Fibroblast of the conjunctiva (primary cell): ENCODE measurements at places on chromosomes 6 and 20.

DNA sequence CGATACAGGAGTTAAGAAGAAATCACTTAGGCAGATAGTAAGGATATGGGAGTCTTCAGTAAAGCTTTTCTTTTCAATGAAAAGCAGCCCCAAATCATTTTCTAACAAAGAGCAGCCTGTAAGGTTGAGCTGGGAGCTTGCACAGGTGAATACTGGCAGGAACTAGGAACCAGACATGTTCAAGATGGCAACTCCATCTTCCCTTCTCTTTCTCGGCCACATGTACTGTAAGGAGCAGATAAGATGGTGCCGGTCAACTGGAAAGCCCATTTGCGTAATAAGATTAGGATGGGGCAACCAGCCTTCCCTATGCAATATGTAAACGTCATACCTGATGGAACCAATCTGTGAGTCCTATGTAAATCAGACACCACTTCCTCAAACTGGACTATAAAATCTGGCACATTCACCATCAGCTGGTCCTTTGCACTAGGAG is 46.2 kb upstream of the RNGTT start:
- DNase-seq = no peak

- no peak for DNase-seq
Observed at GRCh38 chr20:53609491-53610445, 16.1 kb upstream of the ZNF217 start.

DNA sequence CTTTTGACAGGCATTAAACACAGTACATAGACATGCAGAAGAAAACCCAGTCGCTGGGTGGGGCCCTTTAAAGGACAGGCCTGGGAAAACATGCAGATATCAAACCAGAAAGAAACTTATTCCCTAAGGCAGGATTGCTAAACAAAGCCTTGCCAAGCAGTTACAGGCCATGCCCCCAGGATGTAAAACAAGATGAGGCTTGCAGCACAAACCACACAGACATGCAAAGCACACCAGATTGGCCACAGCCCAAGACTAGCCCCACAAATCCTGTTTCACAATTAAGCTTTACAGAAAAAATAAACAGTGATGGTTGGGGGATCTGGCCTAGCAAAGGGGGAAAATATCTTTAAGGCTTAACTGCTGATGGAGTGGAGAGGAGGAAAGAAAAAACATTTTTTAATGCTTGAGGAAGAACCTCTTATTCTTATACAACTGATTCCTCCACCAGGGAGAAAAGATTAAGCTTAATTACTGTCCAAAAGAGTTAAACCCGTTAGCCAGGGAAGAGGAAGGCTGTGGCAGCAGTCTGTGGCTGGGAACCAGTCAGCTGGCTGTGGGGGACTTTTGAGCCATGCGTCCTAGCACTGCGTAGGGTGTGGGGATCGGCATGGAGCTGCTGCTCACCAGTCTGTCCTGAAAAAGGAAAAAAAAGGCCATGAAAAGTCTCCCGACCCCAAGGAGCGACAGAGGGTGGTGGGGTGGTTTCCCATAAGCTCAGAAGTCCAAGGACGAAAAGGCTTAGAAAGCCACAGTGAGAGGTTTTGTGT is 28.4 kb downstream of the COL19A1 start:
- DNase-seq = peak; percentile 85

GRCh38 chr6:128521282-128521632 is 858 bp upstream of the PTPRK start:
- DNase-seq = no peak

- no peak for DNase-seq
Observed at GRCh38 chr6:143457563-143458359, 7.2 kb downstream of the PEX3 start.

DNA sequence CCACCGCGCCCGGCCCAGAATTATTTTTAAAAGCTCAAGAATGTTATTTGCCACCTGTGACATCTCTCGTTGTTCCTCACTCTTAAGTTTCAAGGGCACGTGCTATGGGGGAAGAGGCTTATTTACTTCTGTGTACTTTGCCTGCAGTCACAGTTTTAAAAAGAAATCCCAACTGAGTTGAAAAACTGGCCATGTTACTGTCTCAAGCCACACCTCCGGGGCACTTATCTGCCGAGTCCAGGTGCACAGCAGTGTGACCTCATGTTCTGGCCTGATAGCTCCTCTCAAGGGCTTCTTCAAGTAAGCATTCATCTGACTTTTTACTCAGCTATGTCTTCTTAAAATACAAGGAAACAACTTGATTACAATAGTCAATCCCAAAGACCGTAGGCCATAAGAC is 34.5 kb downstream of the SHLD1 start:
- no peak for DNase-seq

- DNase-seq = no peak
Observed at GRCh38 chr6:126716826-126717509, 377.1 kb downstream of the CENPW start.

DNA sequence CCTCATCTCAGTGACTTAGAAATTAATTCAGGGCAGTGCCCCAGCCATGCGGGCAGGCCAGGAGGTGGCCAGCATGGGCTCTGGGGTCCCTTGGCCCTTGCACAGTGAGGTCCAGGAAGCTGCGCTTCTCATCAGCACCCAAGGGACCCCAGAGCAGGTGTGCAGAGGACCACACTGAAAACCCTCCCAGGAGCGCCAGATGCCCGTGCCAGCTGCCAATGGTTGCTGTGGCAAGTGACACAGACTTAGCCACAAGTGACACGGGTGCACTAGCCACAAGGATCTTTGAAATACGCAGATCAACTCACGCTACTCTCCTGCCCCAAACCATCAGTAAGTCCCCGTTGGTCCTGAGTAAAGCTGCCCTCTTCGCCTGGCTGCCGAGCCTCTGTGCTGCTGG is 88.1 kb downstream of the ERMARD start:
- no peak for DNase-seq

- DNase-seq = no peak
Observed at GRCh38 chr20:3156811-3157619, 2.6 kb downstream of the FASTKD5 start.

DNA sequence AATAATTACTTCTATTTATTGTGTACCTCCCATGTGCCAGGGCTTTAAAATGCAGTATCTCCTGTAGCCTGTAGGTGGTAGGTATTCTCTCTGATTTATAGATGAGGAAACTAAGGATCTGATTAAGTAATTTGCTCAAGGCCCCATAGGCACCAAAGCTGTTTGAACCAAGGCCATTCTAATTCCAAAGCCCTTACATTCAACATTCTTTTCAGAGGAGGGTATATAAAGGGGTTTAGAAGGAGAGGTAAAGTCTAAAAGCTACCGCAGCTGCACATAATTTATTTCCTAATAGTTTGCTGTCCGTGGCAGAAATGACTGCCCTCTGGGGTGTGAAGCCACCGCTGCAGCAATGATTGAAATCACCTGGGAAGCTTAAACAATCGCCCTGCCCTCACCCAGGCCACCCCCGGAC is 95.0 kb upstream of the FAM8A1 start:
- no peak for DNase-seq

DNA sequence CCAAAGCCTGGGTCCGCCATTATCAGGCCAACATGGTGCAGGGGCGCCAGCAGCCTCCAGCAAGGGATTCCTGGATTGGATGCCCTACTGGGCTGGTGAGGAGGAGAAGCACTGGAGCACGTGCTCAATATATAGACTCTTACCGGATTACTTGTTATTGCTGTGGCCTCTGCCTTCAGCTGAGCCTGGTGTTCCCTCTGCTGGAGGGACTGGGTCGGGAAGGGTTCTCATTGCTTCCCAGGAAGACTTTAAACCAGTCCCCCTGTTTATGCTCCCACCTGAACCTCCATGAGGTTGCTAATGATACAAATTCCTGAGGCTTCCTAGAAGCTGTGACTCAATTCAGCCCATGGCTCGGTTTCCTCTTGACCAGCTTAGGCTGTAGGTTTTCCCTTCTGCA is 186.7 kb upstream of the ARID1B start:
- DNase-seq = no peak

GRCh38 chr20:12113468-12114371 is 196.0 kb downstream of the BTBD3 start:
- DNase-seq = peak; percentile 43

- DNase-seq = peak; percentile 75
Observed at GRCh38 chr6:108541843-108542759, 18.6 kb upstream of the FOXO3 start.

DNA sequence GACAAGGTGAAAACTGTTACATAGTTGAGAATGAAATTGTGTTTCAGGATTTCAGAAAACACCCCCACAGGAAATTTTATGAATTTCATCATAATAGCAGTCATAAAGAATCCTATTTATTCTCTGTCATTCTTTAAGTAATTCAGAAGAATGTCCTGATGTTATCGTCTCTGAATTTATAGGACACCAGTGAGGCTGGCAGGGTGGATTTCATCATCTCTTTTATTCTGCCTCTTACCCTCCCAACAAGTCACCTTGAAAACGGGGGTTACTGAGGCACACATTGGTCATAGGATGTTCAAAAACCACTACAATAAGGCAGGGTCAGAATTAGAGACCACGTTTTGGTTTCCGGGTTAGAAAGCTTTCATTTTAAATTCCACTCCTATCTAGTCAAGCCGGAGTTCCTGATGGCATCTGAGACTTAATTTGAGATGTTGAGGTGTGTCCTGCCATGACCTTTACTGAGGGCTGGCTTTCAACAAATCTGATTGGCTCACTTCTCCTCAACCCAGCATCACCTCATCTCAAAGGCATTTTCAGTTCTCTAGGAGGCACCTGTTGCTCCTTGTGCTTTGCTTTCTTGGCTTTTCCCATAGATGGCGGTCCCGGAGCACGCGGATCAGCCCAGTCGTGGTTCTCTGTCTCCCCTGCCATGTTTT is 230.6 kb upstream of the SUPT3H start:
- no peak for DNase-seq

- DNase-seq = no peak
Observed at GRCh38 chr6:100258752-100259151, 206.0 kb downstream of the SIM1 start.

DNA sequence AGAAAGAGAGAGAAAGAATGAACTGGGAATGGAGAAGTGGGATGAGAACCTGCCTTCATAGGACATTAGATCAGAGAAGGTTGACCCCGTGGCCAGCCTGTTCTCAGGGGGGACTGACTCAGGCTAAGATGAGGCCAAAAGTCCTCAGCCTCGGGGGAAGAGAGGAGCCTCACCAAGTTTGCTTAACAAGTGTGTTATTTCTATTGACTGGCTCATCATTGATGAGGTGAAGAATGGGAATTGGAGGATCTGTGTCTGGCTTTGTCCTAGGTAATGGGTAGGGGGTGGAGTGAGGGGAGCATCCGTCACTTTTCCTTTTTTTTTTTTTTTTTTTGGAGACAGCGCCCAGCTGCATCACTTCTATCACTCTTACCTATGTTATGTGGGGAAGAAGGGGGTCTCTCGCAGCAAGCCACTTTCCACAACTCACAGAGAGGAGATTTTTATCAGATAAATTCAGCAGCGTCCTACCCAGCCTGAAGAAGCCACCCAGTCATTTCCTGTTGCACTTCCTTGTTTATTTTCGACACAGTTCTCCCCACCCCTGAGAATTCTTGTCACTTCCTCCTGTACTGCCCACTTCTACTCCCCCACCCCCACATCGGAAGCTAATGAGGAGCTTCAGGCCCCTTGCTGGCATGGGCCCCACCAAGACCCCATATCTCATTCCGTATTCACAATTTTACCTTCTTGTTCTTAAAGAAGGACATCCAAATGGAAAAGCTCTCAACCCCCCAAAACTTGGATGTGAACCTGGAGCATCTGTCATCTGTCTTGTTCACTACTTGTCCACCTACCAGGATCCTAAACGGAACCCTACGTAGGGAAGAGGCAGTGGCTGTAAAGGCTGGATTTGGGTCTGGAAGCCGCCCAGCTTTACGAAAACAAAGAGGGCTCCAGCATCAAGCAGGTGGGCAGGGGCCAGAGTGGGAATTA is 2.8 kb upstream of the RNASET2 start:
- no peak for DNase-seq
